ENCODE measurements at places on chromosomes 5 and 9.

GRCh38 chr5:150402901-150403342, 9.8 kb downstream of the CD74 start:
- DNase-seq = no peak

DNA sequence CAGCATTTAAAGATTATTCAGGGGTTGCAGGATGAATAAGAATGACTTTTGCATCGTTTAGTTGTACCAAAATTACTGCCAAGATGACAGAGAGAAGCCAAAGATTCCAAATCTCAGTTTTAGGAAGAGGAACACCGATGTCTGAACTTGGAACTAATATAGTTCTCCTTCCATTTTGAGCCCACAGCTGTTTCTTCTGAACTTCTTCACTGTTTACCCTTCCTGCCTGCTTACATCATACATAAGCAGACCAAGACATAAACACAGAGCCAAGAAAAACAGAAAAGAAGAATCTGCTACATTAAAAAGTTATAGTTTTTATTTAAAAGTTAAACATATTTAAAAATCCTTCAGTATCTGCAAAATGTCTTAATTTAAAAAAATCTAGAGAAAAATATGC, 146.9 kb upstream of the RAPGEF1 start:
- DNase-seq = no peak

DNA sequence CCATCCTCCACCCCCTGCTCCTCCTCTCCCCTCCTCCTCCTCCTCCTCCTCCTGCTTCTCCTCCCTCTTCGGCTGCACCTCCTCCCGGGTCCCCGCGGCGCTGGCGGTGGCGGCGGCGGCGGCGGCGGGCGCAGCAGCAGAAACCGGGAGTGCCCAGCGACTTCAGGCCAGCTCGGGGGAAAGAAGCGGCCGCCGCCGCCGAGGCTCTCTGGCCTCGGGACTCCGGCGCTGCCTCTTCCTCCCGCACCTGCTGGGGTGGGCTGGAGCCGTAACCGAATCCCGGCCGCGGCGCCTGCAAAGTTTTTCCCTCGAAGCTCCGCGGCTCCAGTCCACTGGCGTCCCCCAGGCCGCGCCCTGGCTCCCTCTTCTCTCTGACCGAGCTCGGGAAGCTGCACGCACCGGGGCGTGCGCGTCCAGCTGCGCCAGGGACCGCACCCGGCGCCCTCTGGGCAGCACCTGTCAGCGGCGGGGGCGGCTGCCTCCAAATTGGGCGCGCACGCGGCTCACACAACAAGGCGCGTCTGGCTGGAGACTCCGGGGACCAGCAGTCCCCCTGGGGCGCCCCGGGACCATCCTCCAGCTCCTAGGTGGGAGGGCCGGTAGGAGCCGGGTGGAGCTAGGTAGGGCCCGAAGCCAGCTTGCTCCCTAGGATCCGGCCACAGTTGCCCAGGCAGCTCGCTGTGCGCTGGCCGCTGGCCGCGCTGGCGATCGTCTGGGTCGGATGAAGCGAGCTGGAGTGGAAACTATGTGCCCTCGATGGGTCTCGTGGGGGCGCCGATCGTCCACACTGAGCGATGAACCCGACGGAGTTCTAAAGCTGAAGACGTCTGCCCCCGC, at the start of gene MCTP1:
Gene MCTP1 (minus strand): TSS at position 523 of the 837 bp plus-strand sequence.
- no peak for DNase-seq

GRCh38 chr5:124873188-124873587, 126.7 kb upstream of the ZNF608 start:
- DNase-seq = no peak

- no peak for DNase-seq
Observed at GRCh38 chr9:82109626-82110025, 121.1 kb downstream of the SPATA31D1 start.

DNA sequence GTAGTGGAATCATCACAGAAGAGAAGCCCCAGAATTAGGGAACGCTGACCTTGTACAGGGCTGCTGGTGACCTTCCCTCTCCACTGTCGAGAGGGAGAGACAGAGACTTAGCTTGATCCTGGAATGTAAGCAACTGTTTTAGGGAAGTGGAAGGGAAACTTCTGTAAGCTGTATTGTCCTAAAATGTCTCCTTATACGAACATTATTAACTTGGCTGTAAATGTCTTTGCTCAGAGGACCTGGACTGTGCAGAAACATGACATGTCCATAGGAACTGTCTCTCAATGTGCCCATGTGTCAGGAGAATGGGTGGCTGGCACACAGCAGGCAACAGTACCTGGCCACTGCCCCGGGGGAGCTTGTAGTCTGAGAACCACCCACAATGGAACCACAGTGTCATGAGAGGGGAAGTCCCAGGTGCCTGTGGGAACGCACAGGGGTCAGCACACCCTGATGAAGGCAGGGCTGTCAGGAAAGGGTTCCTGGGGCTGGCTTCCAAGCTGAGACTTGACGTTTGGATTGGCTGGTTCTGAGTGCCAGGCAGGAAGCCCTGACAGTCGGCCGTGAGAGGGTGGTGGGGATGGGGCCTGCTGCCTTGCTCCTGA, 34.0 kb downstream of the DAP start:
- DNase-seq = no peak

- DNase-seq = no peak
Observed at GRCh38 chr5:23084815-23085214, 231.7 kb upstream of the CDH12 start.

Data from T-cell (primary cell).